ENCODE measurements at places on chromosomes 16 and 17.
A peak's percentile ranks its signal among the peaks of the same experiment; 100 is the strongest.

- DNase-seq, result peak; percentile 68
These were observed 60.4 kb downstream of the NOG start for GRCh38 chr17:56653877-56654276.

DNA sequence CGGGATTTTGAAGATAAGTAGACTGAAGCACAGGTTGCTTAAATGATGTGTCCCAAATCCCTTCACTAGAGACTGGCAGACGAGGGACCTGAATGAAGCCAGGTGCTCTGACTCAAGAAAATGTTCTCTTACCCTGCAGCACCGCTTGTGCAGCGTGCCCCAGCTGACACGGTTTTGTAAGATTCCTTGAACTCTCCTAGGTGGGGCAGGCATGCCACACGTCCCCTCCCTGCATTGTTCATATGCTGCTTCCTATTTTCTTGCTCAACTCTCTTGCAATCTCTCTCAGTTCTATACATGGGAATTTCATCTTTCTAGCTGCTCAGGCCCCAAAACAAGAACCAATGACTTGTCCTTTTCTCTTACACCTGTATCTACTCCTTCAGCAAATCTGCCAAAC lies 22.1 kb upstream of the HNF1B start:
- DNase-seq, result no peak

- DNase-seq, result no peak
These were observed 138.0 kb downstream of the NLK start for GRCh38 chr17:28180449-28180848.

DNA sequence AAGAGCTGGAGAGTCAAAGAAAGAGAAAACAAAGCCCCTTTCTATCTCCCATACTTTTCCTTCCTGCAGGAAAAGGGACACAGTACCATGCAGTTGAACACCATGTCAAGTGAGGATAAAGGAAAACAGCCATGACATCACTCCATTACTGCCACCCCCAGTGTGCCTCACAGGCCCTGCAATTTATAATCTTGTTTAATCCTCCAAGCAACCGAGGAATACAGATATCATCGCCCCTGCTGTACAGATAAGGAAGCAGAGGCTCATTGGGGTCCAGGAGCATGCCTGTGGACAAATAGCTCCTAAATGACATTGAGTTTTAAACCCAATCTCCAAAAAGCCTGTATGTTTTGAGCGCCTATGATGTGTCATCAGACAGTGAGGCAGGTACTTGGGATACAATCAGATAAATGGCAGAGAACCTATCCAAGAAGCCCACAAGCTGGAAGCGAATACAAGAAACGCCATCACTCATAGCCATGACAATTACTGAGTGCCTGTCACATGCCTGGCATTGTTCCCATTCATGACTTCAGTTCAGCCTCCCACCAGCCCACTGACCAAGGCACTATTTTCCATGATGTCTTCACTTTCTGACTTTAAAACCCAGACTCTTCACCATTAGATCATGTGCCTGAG lies 45.5 kb downstream of the CPPED1 start:
- no peak for DNase-seq

DNA sequence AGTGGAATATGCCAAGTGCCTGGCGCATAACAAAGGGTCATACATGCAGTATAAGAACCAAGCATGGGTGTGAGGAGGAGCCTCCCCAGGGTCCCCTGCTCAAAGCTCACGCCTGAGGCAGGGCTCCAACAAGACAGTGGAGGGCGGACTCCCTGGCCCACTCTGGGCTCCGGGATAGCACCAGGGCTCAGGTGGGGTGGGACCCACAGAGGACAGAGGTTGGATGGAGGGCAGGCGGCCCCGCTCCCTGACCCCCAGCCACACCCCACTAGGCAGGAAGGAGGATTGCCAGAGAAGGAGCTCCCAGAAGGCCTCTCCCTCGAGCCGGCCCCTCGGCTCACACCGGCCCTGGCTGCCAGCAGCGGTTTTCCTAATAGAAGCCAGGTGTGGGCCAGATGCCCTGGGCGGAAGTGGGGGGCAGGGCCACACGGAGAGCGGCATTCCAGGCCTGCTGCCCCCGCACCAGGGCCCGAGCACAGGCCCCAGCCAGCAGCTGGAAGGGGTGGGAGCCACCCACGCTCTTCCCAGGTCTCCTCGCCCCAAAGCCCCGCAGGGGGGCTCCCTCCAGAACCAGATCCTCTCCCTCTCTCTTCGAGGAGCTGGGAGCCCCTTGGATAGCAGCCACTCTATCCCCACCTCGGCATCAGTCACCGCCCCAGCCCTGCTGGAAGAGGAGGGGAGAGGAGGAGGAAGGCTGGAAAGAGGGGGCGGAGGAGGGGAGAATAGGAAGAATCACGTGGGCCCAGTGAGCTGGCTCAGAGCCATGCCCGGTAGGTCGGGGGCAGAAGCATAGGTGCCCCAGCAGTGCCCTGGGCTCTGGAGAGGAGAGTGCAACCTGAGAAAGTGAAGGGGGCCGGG lies 21.0 kb downstream of the VASN start:
- no peak for DNase-seq

- DNase-seq, result peak; percentile 52
These were observed 33.7 kb downstream of the GINS3 start for GRCh38 chr16:58425756-58426494.

DNA sequence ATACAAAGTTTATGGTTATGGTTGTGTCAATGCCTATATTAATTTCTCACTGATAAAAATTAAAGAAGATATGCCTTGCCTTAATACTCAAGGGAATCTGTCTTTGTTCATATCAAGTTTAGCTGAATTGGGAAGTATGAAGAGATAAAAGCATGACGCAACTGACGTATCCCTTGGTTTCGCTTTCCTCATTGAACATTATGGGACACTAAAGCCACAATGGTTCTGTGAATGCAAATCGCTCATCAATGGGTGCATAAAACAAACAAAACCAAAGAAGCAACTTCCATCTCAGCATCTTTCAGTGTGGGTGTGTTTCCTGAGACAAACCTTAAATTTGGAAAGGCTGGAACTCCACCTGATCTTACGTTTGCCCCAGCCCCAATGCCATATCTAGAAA lies 108.2 kb downstream of the NPIPB5 start:
- no peak for DNase-seq

DNA sequence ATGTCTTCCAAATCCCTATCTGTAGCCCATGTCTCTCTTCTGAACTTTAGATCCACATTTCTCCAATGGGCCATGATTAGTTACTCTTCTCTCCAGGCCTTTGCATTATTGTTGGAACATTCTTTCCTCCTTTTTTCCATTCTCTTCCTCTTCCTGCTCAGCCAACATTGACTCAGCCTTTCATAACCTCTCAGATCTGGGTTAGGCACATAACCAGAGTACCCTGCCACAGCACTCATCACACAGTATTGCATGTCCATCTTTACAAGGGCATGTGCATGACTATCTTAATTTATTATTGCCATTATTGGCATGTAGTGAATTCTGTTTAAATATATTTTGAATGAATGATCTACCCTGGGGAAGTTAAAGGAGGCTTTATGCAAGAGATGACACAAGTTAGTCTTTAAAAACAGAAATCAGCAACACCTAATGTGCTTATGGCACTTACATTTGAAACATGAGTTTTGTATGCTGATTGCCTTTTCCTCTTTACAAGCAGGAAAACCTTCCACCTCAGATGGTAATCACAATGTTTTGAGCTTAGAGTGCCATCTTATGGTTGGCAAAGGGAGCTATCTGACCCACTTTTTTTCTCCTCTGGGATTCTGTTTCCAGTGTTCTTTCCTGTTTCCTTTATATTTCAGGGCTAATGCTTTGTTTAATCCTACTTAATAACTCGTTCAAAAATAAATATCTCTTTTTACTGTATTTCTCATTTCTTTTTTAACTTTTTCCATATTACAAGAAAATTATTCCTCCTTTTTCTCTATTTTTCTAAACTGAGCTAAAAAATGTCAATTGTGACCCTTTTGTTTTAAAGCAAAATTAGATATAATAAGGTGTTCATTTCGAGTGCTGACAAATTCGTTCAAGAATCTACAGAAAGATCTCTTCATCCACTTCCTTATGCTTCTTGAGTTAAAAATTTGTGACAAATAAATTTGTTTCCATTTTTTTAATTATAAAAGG lies 151.0 kb upstream of the RBL2 start:
- DNase-seq, result no peak

DNA sequence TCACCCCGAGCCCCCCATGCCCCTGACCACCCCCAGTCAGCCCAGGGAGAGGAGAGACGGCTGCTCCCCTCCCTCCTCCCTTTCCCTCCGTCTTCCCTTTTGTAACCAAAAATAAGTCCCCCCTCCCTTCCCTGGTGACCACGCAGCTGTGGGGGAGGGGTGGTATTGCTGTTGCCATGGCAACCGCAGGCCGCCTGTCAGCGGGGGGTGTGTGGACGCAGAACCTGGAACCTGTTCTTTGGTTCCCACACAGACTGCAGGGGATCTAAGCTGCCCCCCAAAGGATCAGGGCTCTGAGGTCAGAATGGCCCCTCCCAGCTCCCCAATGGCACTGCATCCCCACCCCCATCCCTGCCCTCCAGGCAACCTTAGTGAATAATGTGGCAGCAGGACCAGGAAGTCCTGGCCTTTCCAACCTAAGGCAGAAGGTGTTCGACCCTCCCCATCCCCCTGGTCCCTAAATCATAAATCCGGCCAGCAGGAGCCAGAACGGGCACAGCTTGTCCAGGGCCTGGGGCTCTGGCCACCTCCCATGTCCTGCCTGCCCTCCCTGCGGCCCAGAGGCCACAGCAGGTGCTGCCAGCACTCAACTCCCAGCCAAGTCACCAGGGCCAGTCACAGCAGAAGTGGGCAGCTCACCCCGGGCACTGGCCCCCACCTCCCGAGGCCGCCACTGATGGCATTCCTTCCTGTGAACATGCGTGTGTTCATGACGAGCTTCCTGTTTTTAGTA lies 12.0 kb downstream of the CA4 start:
- no peak for DNase-seq

DNA sequence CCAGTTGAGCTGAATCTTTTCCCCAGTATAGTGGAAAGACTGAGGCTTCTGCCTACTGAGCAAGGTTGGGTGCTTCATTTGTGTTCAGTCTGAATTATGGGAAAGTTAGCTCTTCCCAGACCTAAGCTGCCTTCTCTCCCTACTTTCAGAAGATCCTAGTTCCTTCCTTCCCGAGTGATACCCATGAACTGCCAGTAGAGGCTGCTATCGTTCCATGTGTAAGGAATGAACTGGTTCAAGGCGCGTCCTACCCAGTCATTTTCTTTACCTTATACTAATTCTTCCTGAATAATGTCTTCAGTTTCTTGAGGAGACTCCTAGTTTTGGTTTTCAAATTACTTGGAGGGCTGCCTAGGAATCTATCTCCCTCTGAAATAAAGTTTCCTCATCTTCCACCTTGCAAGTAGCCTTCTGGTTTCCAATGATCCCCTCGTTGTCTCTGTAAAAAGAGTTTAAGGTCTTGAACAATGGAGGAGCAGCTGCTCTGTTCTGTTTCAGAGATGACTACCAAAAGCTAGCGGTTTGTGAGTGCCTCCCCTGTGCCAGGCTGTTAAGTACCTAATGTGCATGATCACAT lies 934 bp upstream of the AOC2 start:
- DNase-seq, result no peak

DNA sequence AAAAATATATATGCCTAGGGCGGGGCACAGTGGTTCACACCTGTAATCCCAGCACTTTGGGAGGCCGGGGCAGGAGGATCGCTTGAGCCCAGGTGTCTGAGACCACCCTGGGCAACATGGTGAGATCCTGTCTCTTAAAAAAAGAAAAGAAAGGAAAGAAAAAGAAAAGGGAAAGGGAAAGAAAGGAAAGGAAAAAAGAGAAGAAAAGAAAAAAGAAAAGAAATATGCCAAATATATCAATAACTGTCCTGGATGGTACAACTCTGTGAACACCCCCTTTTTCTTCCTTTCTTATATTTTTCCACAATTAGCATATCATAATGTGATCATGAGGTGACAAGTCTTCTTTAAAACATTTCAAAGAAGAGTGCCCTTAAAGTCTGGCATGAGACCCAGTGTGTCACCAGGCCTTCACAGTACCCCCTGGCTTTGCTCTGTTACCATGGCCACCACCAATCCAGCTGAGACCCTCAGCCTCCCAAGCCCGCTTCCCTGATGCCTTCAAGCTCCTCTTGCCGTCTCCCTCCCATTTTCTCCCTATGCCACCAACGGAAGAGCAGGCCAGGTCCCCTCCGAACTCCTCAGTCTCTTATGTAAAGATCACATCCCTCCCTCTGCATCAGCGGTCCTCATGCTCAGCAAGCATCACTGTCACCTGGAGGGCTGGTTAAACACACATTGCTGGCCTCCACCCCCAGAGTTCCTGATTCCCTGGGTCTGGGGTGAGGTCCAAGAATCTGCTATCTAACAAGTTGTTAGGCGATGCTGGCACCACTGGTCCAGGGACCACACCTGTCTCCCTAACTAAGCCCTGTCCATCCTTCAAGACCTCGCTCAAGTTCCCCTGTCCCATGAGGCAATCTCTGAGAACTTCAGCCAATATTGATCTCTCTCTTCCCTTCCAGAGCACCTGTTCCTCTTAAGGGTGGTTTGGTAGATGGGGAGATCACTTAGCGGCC lies 44.5 kb downstream of the CUEDC1 start:
- no peak for DNase-seq

DNA sequence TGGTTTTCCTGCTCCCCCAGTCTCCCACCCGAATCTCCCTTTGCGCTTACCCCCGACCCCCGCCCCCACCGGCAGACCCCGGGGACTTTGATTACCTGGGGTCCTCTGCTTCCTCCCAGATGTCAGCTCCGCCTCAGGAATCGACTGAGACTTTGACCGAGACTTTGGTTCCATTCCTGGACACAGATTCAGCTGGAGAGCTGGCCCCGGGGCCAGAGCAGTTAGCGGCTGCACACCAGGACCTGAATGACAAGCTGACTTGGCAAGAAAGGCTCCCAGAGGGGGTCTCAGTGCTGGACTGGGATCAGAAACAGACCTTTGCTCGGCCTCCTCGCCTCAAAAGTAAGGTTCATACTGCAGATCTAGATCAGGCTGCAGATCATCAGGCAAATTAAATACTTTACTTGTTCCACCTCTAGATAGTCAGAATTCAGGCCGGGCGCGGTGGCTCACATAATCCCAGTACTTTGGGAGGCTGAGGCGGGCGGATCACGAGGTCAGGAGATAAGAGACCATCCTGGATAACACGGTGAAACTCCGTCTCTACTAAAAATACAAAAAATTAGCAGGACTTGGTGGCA lies 60.3 kb upstream of the FBXO47 start:
- no peak for DNase-seq

All from activated T-cell treated with anti-CD3 and anti-CD28 coated beads, Interleukin-2, amount 50 U/mL, for 48 hours (primary cell).